ENCODE measurements at places on chromosomes 6 and 20.

DNA sequence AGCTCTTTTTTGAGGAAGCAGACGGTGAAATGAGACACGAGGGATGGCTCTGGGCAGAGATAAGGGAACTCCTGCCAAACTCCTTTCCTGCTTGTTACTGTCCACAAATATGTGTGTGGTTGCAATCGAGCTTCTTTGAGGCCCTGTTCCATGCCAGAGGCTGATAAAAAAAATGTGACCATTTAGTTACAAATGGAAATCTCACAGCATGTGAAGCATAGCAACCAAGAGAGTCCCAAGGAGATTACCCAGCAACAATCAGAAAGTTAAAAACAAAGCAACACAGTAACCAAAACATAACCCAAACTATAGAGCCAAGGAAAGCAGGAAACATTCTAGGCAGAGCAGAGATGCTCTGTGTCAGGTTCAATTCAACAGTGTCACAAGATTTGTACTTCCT is 35.4 kb upstream of the HMGN3 start:
- DNase-seq: no peak

- no peak for DNase-seq
These were observed 88.3 kb downstream of the SH3BGRL2 start for GRCh38 chr6:79719248-79719960.

GRCh38 chr20:35877611-35878010 is 76.7 kb downstream of the SCAND1 start:
- DNase-seq: no peak

DNA sequence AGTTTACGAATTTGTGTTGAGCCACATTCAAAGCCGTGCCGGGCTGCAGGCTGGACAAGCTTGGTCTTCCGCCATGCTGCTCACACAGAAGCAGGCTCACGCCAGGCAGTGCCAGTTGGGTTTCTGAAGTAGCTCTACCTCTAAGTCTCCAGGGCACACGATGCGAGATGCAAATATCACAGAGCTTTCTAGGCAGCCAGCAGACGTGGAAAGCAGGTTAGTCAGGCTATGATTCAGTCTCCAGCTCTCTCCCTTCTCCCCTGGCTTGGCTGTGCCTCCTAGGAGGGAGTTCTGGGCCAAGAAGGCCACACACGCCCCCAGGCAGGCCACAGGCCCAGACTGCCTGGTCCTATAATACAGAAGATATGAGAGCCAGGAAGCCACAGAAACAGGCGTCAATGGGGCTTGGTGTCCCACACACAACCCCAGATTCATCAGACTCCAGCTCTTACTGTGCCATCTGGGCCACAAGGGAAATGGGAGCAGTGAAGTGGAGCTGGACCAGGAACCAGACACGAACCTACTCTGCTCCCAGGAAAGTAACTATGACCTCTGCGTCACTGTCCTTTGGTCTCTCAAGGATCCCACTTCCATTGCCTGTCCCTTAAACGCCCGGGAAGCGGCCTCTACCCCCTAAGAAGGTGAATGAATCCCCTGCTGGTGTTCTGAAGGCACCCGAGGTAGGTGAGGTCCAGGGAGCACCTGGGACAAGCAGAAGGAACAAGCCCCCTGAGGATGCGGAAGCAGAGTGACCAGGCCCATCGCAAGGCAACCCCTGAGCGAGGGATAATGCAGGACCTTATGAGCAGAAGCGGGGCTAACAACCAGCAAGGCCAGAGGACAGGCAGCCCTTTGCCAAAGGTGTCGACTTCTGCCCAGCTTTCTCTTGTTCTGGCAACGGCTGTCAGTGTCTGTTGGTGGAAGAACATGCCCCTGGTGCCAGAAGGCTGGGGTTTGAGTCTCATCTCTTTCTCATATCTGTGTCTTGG is 61.2 kb downstream of the GFOD1 start:
- DNase-seq: no peak

GRCh38 chr20:2698912-2699311 is 6.3 kb downstream of the EBF4 start:
- no peak for DNase-seq

DNA sequence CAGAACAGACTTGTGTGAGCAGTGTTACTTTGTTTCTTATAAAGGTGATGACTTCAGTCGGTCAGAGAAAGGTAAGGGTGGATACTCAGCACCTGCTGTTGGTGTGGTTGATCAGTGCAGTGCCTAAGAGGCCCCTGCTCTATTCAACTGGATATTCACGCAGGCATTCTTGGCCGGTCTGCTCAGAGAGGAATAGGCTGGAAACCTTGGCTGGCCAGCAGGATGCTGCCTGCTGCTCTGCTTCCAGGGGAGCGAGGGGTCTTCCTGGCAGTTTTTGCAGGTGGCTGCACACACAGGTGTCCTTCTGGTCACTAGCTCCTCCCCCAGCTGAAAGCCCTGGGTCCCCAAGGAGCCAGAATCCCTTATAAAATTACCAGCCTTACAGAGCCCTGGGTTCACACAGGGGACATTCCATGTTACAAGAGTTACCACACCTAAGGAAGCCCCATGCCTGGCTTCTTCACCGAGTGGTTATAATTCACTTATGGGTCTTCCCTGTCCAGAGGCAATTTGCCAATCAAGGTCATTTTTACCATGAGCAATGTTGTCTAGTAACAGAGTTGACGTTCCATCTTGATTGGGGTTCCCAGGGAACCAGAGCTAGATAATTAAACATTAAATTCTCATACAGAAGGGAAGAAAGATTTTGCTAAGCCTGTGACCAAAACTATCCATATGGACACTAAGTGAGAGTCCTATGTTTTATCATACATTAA is 16.4 kb downstream of the SYNJ2 start:
- no peak for DNase-seq

DNA sequence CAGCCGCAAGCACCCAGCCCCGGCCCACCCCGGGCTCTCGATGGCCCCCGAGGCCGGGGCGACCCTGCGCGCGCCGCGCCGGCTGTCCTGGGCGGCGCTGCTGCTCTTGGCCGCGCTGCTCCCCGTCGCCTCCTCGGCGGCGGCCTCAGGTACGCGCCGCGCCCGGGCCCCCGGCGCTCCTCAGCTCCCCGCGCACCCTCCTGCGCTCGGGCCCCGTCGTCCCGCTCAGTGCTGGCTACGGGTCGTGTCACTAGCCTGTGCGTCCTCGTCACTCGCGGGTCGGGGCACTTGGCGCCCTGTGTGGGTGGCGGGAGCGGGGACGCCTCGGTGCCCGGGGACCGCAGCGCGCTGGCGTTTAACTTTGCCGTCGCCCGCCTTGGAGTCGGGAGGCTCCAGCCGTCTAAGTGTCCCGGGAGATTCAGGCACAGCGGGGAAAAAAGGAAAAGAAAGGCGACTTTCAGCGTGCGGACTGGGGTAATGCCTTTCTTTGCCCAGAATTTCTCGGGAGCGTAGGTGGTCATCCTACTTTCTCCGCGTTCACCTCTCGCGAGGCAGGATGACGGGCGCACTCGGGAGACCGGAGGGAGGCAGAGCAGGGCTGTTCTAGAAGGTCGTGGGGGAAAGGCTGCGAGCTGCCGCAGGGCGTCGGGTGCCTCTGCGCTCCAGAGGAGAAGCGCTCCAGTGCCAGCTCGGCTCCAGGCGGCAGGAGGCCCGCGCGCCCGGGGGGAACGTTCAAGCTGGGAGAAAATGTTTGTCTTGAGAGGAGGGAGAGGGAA is 545 bp downstream of the FNDC1 start:
- DNase-seq: peak; percentile 6

GRCh38 chr20:24747010-24747712 is 201.9 kb upstream of the CST7 start:
- DNase-seq: no peak

GRCh38 chr6:12235341-12235740 is 54.8 kb upstream of the EDN1 start:
- no peak for DNase-seq

GRCh38 chr6:166418691-166419143 is 36.0 kb upstream of the MPC1 start:
- DNase-seq: no peak

- DNase-seq: peak; percentile 14
These were observed 230.8 kb downstream of the BCAS1 start for GRCh38 chr20:53839423-53840176.

GRCh38 chr20:53949319-53949839 is 121.0 kb downstream of the BCAS1 start:
- DNase-seq: no peak

- no peak for DNase-seq
These were observed 146.5 kb upstream of the ZNF217 start for GRCh38 chr20:53739799-53740785.

DNA sequence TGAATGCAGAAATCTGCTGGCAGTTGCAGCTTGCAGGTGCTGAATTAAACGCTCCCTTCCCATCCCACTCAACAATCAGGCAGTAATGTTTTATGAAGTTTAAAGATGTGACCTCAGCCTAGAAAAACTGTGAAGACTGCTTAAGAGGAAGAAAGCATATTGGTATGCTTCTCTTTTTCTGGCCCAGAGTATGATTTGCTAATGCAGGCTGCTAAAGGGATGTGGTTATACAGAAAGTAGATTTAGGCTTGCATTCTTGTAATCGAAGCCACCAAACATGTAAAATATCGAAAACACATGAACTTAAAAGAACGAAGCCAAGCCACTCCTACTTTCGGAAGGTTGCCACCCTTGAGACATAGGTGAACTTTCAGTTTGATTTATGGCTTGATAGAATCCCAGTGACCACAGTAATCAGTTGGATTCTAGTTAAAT is 40.7 kb downstream of the MAP3K5 start:
- DNase-seq: peak; percentile 28

- no peak for DNase-seq
These were observed 33.7 kb upstream of the ZBP1 start for GRCh38 chr20:57653910-57654309.

DNA sequence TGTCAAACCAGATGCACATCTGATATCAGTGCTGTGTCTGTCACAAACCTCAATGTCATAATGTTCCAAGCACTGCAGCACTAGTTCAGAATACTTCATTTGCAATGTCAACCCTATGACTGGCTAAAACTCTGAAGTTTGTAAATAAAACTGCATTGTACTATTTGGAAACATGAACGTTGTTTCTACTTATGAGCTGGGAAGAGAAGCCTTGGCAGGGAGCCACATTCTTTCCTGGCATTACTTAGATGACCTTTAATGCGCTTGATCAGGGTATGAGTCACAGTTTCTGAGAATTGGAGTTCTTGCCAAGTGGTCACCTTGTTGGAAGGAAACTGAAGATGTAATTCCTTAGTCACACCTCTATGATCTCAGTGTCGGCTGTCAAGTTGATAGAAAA is 664.8 kb upstream of the MMS22L start:
- no peak for DNase-seq

DNA sequence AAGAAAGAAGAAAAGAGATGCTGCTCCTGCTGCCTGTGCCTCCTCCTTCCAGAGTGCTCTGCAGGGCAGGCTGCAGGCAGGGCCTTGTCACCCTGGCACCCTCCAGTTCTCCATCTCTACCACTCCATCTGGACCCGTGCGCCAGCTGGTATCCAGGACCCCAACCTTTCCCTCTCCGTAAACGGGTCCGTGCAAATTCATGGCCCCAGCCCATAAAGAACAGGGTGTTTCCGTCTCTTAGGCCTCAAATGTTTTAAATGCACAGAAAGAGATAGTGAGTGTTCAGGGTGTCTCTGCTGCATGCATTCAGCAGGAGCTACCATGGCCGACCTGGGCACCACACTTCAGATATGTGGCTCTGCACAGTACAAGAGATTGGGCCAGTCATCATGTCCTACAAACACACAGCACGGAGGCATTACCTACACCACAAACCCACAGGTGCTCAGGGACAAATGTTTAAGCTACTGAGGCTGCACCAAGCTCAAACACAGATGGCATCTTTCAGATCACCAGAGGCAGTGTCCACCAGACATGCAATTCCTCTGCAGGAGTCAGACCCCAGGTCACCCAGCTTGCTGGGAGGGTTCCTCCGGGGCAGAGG is 258.1 kb downstream of the DLL1 start:
- DNase-seq: no peak

- no peak for DNase-seq
These were observed 45.2 kb downstream of the DZANK1 start for GRCh38 chr20:18421608-18422007.

DNA sequence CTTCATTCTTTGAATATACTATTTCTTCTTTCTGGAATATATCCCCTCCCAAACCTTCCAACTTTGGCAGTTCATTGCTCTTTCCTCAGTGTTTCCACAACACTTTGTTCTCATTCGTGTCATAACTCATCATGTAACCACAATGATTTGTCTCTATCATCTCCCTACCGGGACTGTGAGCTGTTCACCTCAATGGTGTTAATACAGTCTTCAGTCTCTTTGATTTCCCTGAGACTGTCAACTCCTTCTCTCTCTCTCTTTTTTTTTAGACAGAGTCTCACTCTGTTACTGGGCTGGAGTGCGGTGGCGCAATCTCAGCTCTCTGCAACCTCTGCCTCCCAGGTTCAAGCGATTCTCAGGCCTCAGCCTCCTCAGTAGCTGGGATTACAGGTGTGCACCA is 2.5 kb upstream of the MMP24 start:
- no peak for DNase-seq

DNA sequence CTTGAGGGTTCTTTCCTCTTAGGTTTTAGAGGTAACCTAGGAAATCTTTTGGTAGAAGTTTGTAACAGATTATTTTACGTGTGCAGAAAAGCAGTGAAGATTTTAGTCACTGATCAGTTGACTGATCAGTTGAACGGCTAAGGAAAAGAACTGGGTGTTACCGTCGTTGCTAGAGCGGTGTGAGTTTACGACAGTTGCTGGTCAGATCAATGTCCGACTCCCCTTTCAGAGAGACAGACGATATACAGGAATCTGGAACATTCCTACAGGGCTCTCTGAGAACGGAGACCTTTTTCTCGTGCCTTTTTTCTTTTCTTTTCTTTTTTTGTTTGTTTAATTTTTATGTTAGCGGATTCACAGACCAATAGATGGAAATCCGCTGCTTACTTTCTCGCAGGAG is 132.1 kb upstream of the ZNF184 start:
- DNase-seq: no peak

DNA sequence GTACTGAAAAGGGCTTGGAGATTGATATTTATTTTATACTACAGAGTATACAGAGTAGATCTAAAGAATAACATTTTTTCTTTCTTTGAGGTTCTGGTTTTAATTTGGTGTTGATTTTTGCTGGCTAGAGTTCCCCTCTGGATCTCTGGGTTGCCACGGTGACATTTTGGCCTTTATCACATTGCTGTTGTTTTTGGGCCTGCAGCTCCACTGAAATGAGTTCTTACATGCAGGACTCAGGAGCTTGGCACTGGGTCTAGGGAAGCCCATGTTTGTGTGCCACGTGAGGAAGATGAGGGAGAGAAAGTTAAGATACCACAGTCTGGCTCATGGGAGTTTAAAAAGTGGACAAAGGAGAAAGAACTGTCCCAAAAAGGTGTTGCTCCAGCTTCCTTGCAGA is 7.4 kb upstream of the TFAP2C start:
- DNase-seq: no peak

- DNase-seq: no peak
These were observed 133.6 kb upstream of the CITED2 start for GRCh38 chr6:139508023-139508422.

DNA sequence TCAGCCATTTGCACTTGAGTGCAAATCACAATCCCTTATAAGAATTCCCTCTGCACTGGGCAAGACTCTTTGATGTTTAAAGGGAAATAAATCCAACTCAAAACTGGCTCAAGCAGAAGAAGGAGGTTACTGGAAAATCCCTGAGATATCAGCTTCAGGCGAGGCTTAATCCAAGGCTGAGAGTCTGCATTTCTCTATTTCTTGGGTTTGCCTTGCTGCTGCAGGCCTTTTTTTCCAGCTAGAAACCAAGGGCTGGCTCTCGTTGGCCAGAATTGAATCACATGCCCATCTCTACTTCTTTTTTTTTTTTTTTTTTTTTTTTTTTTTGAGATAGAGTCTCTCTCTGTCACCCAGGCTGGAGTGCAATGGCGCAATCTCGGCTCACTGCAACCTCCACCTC is 11.7 kb downstream of the HCK start:
- no peak for DNase-seq

All from Ammon's horn (tissue), 1 donor.